Right kidney (tissue), 9 donors: ENCODE measurements at places on chromosomes 4 and X.
A peak's percentile ranks its signal among the peaks of the same experiment; 100 is the strongest.

GRCh38 chr4:113882668-113883067 is 96.8 kb downstream of the ARSJ start:
- no peak for DNase-seq

- DNase-seq, result no peak
These were observed 20.3 kb upstream of the PHF8 start for GRCh38 chrX:54064564-54064963.

GRCh38 chrX:63525491-63525890 is 174.4 kb upstream of the SPIN4 start:
- DNase-seq, result no peak

- no peak for DNase-seq
These were observed 734.4 kb upstream of the PABPC4L start for GRCh38 chr4:134936014-134936413.

- DNase-seq, result no peak
These were observed 37.2 kb upstream of the HGFAC start for GRCh38 chr4:3404546-3404945.

DNA sequence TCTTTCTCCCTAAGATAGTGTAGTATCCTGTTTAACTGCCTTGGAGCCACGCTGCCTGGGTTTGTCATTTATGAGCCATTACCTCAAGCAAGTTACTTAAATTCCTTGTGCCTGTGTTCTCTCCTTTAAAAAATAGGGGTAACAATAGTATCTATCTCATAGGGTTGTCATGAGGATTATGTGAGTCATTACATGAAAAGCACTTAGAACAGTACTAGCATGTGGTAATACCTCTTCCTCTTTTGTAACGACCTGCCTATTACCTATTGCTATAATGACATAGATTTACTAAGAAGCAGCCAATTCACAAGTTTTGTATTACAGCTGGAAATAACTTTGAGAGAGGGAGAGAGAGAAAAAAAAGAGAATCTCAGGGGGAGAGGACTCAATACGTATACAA is 834.7 kb downstream of the RAPGEF2 start:
- DNase-seq, result no peak

DNA sequence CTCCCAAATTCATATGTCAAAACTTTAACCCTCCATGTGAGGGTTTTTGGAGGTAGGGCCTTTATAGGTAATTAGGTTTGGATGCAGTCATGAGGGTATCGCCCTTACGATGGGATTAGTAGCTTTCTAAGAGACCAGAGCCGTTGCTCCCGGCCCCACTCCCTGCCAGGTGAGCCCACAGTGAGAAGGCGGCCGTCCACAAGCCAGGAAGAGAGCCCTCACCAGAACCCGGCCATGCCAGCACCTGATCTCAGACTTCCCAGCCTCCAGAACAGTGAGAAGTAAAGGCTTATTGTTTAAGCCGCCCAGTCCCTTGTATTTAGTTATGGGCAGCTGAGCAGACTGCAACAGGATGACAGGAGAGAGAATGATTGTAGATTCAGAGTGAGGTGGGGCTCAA is 40.8 kb downstream of the DCTD start:
- no peak for DNase-seq

DNA sequence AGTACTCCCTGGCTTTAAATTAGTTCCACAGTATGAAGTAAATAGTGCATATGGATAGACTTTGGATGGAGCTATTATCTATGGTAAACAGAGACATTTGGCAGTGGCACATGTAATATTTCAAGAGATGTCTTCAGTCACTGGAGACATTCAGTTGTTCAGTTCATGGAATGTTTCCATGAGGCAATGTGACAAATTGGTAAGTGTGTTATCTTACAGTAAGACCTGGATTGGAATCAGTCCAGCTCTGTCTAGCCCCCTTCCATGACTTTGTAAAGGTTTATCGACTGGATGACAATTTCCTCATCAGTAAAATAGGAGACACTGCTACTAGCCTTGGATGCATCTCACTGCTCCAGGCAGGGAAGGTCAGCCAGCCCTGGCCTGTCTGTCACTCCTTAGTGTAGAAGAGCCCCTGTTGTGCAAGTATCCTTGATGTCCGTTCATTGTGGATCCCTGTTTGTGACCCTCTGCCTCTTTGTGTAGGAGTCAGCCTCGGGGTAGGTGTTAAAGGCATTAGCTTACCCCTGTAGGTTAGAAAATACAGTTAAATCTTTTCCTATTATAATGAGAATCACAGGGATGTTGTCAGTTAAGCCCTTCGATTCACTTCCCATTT is 335.9 kb downstream of the ANK2 start:
- no peak for DNase-seq

DNA sequence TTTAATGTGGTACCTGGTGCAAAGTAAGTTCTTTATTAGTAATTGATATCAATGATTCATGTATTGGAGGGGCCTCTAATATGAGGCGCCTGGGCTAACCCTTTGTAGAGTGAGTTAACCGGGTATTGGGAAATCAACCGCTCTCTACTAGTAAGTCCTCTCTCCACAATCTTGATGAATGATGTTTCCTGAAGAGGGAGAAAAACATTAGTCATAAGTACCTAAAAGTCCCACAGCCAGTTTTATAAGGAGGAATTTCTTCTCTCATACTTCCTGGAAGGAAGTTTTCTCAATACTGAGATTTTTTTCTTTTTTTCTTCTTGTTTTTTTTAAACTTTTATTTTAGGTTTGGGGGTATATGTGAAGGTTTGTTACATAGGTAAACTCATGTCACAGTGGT is 62.3 kb downstream of the AGTR2 start:
- no peak for DNase-seq

- no peak for DNase-seq
These were observed 40.8 kb downstream of the LRBA start for GRCh38 chr4:150974252-150974640.

GRCh38 chr4:38132843-38133662 is 172.9 kb downstream of the PTTG2 start:
- no peak for DNase-seq

- DNase-seq, result no peak
These were observed 54.0 kb downstream of the SNX25 start for GRCh38 chr4:185263419-185263818.

DNA sequence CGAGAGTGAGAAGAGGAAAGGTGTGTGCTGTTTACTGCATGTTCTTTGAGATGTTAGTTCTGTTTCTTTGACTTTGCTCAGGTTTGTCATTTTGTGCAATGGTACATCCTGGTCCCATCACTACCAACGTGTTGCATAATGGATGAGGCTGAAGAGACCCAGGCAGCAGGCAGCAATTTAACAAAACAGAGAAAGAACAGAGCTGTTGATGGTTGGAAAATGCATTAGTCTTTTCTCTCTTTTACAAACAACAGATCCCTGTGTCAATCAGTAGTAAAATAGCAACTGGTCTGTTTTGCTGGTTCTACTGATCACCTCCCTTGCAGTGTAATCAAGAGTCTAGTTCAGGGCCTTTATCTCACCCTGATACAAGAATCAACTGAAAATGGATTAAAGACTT is 64.8 kb upstream of the LIMCH1 start:
- DNase-seq, result no peak

GRCh38 chrX:15737959-15738902 is at the start of gene CA5B:
CA5B (plus strand) TSS chrX:15738270; CDS start chrX:15750024, 11,754 bp downstream.
- DNase-seq, result peak; percentile 71

DNA sequence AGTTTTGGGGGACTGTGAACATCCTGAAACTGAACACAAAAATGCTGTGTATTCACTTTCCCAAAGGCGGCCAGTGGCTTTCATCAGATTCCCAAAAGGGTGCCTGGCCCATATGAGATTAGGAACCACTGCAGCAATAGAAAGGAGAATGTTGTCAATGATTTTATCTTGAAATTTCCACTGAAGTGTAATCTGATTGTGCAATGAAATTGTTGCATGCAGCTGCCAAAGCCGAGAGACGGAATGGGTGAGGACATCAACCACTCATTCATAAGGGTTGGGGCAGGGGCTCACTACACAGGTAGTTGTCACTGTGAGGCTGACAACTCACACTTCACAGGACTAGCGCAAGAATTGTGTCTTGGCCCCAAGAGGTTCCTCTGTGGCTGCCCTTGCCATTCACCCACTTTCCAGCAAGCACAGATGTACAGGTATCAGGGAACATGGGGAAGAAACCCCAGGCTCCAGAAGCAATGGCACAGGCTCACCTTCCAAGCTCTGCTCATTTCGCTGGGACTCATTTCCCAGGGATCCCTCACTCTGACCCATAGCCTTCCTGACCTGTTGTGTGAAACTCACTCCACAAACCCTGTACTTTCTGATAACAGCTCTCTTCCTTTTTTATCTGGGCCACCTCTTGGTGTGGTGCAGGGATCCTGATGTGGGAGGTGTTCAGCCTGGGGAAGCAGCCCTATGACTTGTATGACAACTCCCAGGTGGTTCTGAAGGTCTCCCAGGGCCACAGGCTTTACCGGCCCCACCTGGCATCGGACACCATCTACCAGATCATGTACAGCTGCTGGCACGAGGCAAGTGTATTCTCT is 48.8 kb downstream of the BMX start:
- no peak for DNase-seq

DNA sequence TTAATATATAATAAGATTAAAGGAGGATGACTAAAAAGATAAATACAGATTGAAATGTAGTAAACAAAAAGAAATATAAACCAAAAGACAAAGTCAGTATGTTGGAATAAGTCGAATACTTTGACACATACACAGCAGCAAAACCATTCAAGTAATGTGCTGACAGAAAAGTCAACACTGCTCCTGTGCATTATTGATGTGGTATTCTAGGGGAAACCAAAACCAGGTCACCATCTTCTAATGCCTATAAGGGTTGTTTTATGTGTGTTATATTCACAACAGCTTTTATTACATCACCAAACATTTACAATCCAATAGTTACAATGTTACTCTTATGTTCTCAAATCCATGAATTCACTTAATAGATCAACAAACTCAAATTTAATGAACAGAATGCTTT is 111.8 kb upstream of the DKK2 start:
- no peak for DNase-seq

DNA sequence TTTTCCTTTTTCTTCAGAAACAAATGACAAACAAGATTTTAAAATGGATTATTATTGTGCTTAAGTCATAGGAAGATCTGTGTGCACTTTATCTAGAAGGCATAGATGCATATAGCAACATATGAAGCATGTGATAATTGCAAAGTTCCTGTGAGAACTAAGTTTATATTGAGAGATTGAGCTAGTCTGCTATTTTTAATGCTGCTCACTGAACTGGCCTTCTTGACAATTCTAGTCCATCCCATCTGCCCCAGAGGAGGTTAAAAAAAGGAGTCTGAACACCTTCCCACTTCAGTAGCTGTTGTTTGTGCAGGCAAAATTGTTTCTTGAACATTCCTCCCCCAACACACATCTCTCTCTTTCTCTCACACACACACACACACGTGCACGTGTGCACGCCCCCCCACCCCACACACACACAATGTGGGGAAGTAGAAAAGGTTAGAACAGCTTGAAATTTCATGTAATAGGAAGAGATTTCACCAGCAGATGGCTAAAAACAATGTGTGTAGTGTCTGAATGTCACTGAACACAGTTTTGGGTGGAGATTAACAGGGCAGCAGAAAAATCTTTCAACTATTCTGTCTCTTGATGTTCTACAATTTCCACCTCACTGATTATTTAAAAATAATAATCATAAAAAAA is 108.0 kb downstream of the GPM6A start:
- no peak for DNase-seq

DNA sequence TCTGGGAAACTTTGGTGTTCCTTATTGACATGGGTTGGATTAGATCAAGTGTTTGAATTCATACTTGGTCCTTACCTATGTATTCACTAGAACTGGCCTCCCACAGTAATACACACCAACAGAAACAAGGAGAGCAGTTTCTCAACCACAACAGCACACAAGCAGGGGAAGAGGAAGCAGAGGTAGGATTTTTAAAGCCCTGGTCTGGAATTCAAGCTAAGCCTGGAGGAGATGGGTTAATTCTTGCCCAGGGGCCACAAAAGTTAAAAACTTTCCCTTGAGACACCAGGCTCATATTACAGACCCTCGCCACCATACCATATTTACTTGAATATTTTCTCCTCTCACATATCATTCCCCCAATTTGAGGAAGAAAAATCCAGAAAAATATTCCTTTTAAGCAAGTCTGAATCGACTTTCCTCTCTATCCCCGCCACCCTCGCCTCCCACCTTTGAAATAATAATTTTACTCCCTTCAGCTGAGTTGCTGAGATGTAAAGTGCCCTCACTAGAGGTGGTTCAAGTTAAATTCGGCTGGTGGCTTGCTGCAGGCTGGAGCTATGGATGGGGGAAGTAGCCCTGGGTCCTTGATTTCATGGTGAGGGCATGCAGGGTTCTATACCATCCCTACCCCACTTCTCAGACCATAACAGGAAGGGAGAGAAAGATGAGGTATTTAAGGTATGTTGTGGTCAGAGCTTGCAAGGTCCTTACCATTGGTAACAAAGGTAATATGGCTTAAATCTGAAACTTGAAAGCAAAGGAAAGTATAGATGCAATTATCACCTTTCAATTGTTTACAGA is 440.2 kb downstream of the INPP4B start:
- DNase-seq, result peak; percentile 45

GRCh38 chr4:92483341-92483740 is 179.6 kb downstream of the GRID2 start:
- no peak for DNase-seq

DNA sequence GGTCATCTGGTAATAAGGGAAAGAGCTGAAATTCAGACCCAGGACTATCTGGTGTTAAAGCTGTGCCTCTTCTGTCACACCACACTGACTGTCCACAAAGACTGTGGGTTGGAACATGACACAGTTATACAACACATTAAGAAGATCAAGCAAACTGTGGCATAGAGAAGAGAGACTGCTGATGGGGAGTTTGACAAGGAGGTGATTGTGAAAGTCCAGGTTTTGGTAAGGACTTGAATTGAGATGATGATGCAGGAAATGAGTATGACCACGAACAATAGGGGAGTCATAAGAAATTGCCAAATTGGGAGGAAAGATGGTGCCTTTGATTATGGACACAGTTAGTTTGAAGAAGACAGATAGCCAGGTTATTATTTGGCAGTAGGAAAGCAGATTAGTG is 163.4 kb downstream of the PDGFRA start:
- no peak for DNase-seq

- DNase-seq, result no peak
These were observed 64.7 kb upstream of the RPL34 start for GRCh38 chr4:108555701-108556100.

- no peak for DNase-seq
These were observed 190.4 kb upstream of the PCDH10 start for GRCh38 chr4:132958457-132959263.
